Stimulated activated CD4-positive, alpha-beta T cell treated with anti-CD3 and anti-CD28 coated beads, Interleukin-12 subunit alpha, Interleukin-12 subunit beta, amount 100 ng/mL, for 4 hours (primary cell): ENCODE measurements at places on chromosomes 1 and 21.

GRCh38 chr1:10456661-10457060 is 6.8 kb downstream of the CORT start:
- DNase-seq = no peak

DNA sequence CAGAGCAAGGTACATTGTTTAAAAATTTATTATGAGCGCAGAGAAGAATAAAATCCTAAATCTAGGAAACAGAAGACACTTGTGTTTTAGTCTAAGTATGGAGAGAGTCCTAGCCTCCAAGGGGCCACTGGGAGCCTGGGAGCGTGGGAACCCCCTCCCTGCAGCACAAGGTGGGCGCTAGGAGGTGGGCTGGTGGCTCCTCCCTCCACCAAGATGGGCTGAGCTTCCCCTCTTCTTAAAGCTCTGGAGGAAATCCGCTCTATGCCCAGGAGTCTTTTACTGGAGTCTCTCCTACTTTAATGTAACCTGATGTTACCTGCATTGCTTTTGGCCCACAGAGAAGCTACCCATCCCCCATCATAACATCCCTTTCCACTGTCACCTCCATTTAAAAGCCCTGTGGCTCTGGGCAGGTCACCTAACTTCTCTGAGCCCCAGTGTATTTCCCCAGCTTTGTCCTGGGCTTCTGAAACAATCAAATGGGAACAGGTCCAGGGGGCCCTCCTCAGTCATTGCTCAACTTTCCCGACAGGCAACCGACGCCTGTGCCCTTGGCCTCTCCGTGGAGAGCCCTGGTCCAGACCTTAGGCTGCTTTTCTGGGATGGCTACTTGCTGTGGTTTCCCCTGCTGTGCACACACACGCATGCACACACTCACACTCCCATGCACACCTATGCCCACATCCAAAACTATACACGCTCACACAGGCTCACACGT is 181.5 kb downstream of the NPHP4 start:
- DNase-seq = no peak

DNA sequence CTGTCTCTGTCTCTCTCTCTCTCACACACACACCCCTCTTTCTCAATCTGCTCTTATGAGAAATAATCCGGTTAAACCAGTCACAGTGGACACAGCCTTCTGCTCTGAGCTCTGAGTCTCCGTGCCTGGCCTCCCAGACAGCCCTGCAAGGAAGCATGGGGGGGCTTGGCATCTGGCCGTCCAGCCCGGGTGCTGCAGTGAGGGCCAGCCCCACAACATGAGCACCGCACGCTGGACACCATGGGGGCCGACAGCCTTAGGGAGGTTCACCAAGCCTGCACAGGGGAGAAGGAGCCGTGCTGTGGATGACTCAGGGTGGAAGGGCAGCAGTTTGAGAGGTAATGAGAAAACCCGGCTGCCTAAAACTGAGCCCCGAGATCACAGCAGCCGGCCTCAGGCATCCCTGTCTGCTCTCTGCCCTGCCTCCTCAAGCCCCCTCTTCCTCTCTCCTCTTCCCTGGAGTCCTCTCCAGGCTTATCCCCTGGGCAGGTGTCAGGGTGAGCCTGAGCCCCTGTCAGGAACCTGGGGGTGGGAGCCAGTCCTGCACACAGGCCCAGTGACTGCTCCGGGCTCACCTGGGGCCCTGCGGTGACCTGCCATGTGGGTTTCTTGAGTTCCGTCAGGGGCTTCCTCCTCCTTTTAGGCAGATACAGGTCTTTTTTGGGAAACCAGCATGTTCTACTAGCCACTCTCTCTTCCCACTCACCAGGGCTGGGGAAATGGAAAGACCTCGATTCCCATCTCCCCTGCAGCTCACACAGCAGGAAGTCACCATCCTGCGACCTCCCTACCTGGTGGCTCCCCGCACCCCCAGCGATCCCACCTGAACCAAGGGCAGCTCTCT is 92.8 kb downstream of the ITPKB start:
- DNase-seq = no peak

DNA sequence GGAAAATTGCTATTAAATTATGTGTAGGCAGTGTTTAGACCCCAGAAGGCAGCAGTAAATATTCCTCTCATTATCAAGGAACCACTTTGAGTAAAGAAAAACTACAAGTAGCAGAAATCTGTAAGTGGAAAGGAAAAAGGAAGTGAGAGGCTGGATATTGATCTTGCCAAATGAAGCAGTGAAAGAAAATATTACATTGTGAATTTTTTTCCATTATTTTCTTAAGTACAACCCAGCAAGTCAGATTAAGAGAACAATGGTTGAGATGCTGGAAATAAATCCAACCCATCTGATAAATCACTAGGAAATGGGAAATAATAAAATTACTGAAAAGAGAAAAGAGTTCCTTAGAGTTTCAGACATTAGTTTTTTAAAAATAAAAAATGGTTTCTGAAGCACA is 106.7 kb downstream of the HMCN1 start:
- DNase-seq = no peak

GRCh38 chr1:210332719-210333398 is 4.2 kb downstream of the HHAT start:
- DNase-seq = no peak

DNA sequence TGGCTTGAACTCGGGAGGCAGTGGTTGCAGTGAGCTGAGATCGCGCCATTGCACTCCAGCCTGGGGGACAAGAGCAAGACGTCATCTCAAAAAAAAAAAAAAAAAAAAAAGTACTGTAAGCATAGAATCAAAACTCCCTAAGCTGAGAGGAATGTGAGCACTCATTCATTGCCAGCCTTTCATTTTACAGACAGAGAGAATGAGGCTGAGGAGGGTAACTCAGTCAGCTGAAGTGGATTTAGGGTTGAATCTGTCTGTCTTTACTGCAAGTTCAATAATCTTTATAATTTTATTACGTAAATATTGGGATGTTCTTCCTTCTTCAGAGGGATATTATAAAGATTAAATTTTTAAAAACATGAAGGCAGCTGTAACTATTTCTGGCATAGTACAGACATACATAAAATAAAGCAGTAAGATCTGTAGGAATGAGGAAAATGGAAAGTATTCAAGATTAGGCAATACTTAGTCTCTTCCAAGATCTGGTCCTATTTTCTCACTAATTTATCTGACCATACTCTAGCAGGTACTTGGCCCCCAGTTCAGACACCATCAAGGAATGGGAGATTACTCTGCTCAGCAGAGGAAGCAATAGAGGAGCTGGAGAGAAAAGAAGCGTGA is 24.1 kb upstream of the MNDA start:
- DNase-seq = no peak

- peak; percentile 6 for DNase-seq
Observed at GRCh38 chr1:18110968-18111367, 3.4 kb downstream of the IGSF21 start.

GRCh38 chr1:59180735-59181134 is 116.2 kb upstream of the FGGY start:
- DNase-seq = no peak

DNA sequence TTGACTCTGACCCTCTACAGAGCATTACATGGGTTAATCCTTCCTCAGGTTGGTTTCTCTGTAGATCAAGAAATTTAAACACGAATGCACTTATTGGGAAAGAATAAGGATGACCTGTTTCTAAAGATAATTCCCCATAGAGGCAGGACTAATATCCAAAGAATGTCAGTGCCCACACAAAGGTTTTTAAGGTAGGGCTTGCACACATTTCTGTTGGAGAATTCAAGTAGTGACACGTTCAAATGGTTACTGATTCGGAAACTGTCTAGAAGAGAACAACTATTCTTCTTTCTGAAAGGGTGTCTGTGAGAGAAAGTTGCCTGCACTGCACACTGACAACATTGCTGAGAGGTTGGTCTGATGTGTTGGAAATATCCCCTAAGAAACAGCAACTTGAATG is 167.3 kb downstream of the ZNF326 start:
- DNase-seq = no peak

DNA sequence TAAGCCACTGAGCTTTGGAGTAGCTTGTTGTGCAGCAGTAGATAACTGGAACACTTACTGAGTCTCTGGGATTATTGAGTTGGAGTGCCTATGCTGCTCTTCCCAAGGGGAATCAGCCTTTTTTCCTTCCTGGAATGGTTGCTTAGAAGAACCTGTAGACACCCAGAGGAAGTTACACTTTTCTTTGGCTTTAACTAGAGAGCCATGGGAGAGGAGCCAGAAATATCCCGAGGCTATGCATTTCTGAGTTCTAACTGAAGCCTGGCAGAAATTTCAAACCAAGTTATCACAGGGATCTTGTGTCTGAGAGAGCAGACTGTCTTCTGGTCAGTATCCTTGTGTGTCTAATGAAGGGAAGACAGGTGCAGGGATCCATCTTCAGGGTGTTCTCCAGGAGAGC is 28.3 kb downstream of the LAMC1 start:
- DNase-seq = no peak

DNA sequence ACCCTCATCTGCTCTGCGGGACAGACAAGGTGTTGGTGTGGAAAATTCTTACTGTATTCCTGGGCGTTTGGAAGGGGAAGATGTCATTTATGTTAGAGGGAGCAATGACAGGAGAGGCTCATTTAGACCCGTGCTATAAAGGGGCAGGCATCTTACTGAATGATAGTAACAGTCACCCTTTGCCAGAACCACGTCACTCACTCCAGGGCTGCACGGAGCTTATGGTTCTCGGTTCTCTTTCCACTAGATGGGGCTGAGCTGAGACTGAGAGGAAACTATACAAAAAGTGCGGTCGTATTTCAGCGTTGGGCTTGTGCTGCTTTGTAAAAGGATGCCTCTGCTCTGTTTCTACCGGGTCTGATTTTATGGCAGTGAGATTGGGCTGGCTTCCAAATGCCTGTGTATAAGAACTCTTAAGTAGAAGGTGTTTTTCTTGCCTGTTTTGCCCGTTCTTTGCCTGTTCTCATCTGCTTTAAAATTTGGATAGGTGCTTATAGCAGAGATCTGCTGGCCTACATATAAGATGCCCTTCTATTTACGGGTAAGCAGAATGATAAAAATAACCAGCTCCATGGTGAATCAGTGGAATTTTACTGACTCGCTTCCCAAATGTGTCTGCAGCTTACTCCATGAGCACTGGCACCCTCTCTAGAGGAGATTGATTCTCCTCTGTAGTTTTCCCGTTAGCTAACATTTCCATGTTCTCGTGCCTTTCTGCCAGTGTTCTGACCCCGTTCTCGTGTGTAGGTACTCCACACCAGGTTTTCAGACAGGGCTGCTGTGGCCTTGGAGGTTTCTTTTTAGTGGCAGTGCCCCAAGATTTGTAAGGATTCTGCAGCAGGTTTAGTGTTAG is 55.9 kb downstream of the MRPS6 start:
- peak; percentile 57 for DNase-seq

- DNase-seq = no peak
Observed at GRCh38 chr1:102742426-102742825, 365.9 kb downstream of the COL11A1 start.

- DNase-seq = no peak
Observed at GRCh38 chr1:16173447-16174260, 17.8 kb upstream of the EPHA2 start.

- no peak for DNase-seq
Observed at GRCh38 chr1:60936591-60937342, 145.6 kb upstream of the NFIA start.

DNA sequence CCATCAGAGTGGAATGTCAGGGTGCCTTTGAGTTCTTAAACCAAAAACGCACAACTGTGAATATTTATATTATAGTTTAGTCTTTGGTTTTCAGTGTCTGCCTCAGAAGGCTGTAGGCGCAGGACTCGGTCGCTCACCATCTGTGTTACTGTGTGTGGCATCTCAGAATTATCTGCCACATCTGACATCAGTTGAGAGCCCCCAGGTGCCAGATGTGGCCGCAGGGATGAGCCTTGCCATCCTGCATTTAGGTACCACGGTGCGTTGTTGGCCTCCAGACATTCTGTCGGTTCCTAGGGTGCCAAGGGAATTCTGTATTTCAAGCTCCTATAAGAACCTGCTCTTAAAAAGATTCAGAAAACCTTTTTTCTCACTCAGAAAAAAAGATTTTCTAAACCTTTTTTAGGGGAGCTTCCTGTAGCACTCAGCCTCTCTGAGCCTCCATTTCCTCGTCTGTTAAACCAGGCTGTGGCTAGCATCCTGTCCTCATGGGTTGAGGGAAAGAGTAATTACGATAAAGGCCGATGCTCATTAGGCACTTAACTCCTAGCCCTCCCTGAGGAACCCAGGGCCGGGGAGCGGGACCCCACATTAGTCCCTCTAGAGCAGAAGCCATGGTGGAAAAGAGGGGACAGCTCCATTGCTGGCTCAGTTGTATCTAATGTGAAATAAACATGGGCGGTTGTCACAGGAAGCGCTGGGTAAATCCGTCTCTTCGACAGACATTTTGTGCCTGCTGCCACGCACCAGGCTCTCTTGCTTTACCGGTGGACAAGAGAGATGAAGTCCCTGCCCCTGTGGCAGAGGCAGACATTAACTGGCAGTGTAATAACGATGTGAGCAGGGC is 70.2 kb upstream of the MORC3 start:
- no peak for DNase-seq

DNA sequence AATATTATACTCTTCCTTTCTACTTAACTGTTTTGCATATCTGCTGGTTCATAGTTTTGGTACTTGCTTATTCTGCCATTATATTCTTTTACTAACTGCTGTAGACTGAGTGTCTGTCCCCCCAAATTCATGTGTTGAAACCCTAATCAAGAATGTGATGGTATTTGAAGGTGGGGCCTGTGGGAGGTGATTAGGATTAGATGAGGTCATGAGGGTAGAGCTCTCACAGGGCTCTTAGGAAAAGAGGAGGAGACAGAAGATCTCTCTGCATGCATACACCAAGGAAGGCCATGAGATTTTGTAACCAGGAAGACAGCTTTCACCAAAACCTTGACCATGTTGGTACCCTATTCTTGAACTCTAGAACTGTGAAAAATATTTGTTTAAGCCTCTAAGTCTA is 354.1 kb upstream of the B3GALT2 start:
- no peak for DNase-seq

DNA sequence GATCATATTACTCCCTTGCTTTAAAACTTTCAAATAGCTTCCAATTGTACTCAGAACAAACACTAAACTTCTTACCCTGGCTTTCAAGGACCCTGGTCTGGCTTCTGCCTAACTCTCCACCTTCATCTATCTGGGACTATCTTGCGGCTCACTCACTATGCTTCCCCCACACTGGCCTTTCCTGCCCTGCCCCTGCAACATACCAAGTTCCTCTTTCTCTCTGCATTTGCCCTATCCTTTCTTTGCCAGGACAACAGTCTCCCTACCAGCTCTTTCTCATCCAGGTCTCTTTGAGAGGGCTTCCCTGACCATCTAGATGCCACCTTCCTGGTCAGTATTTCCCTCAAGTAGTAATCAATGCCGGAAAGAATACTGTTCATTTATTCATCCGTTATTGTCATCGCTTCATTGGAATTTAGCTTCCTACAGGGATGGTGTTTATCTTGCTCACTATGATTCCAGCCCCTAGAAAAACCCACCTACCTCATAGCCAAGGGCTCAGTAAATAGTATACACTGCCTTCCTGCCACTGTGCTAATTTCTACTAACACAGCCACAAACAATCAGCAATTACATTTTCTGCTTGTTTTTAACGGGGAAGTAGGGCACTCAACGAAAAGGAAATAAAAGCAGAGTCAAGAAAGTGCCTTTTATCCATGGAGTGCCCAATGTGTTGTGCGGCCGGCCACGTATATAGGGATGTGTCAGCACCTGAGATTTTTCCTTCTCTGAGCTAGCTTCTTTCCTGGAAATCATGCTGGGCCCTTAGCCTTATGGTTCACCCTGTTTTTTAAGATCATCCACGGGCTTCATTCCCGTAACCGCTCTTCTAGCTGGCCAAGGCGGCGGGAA is 521 bp upstream of the CDC7 start:
- no peak for DNase-seq
